ENCODE measurements at places on chromosomes 12 and 14. TPM values are rescaled to one million over a fixed set of nuclear protein-coding genes. Genes with fewer than 3 reads are reported as not detected.

DNA sequence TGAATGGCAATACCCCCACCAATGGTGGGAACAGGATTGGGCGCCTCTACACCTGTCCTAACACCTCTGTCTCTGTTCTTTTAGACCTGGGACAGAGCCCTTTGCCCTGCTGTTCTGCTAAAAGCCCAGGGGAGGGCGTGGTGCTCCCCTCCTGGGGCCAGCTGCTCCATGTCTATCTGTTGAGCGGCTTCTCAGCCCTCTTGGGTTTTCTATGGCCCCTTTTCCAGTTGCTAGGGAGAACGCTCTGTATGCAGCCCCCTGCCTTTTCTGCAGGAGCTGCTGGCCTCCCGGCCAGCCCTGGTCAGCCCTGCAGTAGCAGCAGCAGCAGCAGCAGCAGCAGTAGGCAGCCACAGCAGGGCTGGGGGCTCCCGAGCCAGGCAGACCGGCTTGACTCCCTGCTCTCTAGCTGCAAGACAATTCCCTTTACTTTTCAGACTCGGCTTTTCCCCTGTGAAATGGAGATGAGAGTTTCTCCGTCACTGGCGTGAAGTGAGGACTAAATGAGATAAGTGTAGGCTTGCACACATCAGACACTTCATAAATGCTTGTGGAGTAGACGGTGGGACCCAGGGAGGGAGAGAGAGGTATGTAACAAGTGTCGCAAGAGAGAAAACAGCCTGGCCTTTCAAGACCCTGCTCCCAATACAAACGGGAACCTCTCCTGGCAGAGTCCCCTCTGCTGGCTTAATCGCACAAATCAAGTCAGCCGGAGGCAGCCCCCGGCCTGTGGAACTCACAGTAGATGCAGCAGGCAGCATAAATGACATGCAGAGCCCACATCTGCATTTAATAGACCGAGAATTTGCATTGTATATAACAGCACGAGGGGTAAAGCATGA is 1.0 kb downstream of the RTL1 start:
- peak; percentile 38 for DNase-seq

GRCh38 chr14:54727929-54728328 is 161.0 kb downstream of the SAMD4A start:
- peak; percentile 86 for DNase-seq

- DNase-seq, result no peak
Observed at GRCh38 chr12:58007875-58008274, 66.5 kb downstream of the ATP23 start.

DNA sequence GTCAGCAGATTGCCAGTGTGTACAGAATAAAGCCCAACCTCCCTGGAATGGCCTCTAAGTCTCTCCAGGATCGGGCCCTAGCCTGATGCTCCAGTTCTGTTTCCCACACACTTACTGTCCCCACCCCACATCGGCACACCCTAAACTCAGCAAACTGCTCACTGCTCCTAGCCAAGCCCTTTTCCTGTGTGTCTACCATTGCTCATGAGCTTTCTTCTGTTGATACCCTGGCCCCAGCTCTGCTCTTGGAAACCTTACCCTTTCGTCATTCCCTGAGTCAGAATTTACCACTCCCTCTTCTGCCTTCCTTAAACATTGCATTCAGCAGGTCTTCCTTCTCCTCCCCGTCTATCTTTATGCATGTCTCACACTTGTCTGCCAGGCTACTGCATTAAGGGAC is 158.9 kb downstream of the TMX1 start:
- no peak for DNase-seq

DNA sequence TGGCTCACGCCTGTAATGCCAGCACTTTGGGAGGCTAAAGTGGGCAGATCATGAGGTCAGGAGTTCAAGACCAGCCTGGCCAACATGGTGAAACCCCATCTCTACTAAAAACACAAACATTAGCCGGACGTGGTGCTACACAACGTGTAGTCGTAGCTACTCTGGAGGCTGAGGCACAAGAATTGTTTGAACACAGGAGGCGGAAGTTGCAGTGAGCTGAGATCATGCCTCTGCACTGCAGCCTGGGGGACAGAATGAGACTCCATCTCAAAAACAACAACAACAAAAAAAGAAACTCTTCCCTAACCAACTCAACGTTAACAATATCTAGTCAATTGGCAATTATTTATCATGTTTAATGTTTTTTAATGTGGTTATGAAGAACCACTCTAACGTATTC is 89.3 kb downstream of the EPS8 start:
- DNase-seq, result no peak

The FGF23 gene
- total RNA-seq, result not detected

GRCh38 chr12:128586451-128587029 is 237.2 kb downstream of the SLC15A4 start:
- no peak for DNase-seq

The LRFN5 gene
- 4.8 TPM for total RNA-seq

The RNASE2 gene
- total RNA-seq, result not detected

The PRIMA1 gene
- 12.4 TPM for total RNA-seq
